Stimulated activated CD8-positive, alpha-beta memory T cell treated with anti-CD3 and anti-CD28 coated beads, Interleukin-4, amount 100 ng/mL, for 24 hours (primary cell): ENCODE measurements at places on chromosomes 12 and 14.

DNA sequence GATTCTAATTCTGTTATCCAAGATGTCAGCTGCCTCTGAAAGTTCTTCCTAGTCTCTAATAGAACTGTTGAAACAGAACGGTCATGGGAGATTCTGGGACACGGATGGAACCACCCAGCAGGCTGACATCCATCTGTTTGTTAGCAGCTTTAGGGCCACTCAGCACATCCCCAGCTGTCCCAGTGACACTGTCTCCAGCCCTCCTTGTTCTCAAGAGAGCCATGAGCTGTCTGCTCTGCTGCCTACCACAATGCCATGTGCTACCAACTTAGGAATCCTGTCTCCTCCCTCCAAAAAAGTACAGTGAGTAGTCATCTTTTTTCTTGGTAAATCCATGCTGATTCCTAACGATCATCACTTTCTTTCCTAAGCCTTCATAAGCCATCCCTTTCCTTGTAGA is 130.5 kb downstream of the ZFP36L1 start:
- DNase-seq: no peak

GRCh38 chr14:97946240-97946639 is 1149.1 kb downstream of the VRK1 start:
- no peak for DNase-seq

GRCh38 chr14:99475179-99475578 is 5.5 kb downstream of the SETD3 start:
- no peak for DNase-seq

- DNase-seq: no peak
Measured at GRCh38 chr14:92794547-92794941, 439 bp downstream of the GOLGA5 start.

DNA sequence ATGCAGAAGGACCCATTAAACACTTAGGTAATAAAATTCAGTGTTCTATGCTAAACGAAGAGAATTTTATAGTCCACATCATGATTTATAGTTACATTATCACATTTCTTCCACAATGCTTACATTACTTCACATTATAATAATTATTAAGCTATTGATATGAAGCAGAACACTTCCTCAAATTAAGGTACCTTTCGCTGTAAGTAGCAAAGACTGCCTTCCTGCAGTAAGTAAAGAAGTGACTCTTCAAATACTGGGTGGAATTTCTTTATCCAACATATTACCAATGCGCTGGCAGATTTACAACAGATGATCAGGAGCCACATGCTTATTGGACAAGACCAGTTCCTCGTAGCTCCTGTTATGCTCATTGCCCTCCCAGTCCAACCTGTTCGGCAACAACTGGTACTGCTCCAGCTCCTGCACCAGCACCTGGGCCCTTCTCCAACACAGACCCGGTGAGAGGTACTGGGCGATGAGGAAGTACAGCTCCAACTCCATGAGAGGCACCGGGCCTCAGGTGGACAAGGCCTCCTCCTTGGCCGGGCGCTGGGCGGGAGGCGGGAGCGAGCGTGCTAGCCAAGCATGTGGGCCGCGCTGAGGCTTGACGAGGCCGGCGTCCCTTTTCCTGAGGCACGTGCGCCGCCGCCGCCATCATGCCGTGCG is 210.7 kb upstream of the ATP2B1 start:
- no peak for DNase-seq

GRCh38 chr12:26847431-26847830 is 14.4 kb upstream of the ITPR2 start:
- DNase-seq: no peak

- DNase-seq: no peak
Measured at GRCh38 chr14:53525608-53526007, 372.5 kb upstream of the DDHD1 start.

DNA sequence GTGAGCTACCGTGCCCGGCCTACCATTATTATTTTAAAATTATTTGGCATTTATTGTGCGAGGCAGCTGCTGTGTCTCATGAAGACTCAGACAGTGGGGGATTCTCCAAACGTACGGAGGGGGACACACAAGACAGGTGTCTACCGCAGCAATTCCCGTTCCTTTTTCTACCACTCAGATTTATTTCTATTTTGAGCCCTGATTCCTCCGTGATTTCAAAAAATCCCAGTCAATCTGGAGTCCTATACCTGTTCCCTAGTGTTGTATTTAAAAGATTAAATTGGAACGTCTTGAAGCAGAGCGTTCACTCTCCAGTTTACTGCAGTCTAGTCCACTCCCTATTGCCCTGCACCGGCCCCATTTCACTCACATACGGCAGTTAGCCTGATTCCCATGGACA is 97.9 kb downstream of the AACS start:
- DNase-seq: no peak

GRCh38 chr14:22381408-22381760 is 207.6 kb downstream of the DAD1 start:
- DNase-seq: no peak

DNA sequence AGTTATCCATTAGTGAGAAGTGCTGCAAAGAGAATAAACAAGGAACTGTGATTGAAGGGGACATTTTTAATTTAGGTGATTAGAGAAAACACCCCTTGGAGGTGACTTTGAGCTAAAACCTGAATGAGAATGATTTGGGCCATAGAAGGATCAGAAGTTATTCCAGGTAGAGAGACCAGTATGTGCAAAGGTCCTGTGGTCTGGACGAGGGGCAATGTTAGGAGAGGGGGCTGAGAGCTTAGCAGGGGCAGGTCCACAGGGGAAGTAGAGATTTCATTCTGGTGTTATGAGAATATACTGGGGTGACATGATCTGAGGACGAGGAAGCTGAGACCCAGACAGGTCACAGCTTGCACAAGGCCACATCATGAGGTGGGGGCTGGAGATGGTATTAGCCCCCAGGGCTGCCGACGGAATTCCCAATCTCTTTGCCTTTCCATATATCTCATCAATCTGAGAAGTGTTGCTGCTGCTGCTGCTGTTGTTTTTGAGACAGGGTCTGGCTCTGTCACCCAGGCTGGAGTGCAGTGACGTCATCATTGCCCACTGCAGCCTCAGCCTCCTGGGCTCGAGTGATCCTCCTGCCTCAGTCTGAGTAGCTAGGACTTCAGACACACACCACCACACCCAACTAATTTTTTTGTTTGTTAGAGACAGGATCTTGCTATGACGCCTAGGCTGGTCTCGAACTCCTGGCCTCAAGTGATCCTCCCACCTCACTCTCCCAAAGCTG is 55.6 kb downstream of the KCTD10 start:
- DNase-seq: no peak

GRCh38 chr12:58819345-58819744 is 101.0 kb downstream of the LRIG3 start:
- no peak for DNase-seq

DNA sequence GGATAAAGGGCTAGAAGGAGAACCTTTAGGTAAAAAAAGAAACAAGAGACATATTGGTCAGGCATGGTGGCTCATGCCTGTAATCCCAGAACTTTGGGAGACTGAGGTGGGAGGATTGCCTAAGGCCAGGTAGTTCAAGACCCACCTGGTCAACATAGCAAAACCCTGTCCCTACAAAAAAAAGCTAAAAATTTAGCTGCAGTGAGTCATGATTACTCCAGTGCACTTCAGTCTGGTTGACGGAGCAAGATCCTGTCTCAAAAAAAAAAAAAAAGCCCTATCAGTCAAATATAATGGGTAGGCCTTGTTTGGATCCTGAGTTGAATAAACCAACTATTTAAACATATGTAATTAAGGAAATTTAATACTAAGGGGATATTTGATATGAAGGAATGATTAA is 54.2 kb downstream of the PPP1R36 start:
- DNase-seq: no peak

DNA sequence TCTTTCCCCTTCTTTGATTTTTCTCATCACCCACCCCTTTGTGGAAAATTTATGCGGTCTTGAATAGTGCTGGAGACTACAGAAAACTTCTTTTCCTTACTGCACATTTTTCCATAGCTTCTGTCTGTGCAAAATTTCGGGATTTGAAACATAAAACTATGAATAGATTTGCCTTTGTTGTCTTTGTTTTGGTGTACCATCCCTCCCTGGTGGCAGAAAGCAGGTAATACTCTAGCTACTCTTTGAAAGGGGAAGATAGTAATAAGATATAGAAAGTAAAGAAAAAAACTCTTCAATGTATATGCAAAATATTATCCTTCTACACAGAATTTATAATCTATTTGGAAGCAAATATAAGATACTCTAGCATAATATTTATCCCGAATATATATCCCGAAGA is 79.1 kb upstream of the LMO3 start:
- no peak for DNase-seq

DNA sequence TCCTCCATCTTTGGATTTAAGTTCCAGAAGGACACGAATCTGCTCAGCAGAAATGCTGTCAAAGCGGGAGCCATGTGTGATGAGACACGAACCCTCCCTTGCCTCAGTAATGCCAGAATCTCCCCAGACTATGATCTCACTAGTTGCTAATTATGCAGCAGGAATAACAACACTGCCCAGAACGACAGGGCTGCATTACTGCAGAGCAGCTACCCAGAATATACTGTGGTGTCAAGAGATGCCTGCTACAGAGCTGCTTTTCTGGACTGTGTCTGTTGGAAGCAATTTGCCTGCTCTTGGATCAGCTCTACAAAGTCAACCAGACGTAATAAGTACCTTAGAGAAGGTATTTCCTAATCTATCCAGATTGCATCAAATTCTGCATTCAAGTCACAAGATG is 5.5 kb downstream of the CSRNP2 start:
- no peak for DNase-seq

- DNase-seq: no peak
Measured at GRCh38 chr12:51415931-51416330, 8.7 kb upstream of the SLC4A8 start.

DNA sequence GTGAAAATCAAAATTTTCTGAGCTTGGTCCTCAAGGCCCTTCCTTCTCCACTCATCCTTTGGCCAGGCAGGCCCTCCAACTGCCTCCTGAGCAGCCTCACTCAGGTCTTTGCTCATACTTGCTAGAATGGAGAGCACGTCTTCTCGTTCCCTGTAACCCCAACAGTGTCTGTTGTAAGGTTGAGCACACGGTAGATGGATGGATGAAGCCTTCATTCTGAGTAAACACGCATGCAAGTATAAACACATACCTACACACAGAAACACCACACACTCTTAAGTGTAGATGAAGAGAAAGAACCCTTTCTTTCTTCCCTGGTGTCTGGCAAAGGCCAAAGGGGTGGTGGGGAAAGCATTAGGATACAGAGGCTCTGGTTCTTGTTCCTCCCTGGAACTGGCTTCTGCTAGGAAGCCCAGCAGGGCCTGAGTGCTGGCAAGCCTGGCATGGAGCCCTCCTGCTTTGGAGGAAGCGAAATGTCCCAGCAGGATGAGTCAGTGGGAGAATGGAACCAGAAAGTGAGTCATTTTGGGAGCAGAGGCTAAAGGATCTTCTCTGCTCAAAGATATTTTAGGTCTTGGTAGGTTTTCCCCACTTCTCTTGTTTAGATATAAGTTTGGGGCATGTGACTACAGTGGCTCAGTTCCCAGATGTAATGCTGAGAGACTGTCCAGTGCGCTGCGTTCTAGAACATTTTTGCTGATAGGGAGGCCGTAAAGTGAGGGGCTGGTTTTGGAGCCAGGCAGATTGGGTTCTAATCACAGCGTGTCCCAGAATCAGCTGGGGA is 127.4 kb downstream of the CACNA1C start:
- no peak for DNase-seq

- DNase-seq: no peak
Measured at GRCh38 chr14:65079201-65079600, 23.1 kb downstream of the MAX start.

GRCh38 chr14:75441728-75442127 is 13.9 kb downstream of the JDP2 start:
- DNase-seq: no peak

DNA sequence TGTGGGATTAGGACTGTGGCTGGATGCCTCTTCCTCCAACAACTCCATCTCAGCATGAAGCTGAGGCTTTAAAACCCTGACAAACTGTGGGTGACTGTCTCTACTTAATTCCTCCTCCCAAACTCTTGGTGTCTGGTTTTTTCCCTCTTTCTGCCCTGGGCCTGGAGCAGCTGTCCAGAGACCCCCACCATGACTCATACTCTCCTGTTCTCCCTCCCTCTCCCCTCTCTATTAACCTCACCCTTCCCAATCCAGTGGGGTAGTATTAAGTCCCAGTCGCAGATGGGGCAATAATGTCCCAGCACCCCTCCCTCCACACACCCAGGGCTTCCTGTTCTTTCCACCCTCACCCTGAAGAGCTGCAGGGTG is 2.0 kb upstream of the DNAJC14 start:
- no peak for DNase-seq

DNA sequence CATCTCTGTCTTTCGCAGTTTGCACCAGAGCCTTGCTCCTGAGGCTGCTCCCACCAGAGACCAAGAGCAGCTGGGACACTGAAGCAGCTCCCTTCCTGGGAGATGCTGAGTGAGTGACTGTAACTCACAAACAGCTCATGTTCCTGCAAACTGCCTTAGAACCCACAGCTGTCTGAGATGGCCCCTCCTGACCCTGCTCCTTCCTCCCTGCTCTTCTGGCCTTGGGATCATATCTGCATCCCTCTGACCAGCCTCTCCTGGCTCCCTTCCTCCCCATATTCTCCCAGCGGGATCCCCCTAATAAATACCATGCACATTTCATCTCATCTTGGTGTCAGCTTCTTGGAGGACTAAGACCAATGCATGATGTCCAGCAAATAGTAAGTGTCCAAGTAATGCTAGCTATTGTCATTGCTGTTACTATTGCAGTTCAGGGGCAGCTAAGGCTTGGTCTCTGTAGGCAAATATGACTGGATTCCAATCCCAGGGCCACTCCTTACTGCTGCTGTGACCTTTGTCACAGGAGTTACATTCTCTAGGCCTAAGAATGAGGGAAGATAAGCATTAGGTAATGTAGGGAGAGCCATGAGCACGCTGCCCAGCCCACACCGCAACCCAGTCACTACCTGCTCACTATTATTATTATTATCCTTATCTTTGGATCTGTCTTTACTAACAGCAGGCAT is 47.9 kb downstream of the SYNE3 start:
- no peak for DNase-seq

GRCh38 chr12:138898-139534 is 72.4 kb downstream of the IQSEC3 start:
- peak; percentile 29 for DNase-seq

GRCh38 chr12:65728848-65729793 is 95.2 kb upstream of the HMGA2 start:
- no peak for DNase-seq

DNA sequence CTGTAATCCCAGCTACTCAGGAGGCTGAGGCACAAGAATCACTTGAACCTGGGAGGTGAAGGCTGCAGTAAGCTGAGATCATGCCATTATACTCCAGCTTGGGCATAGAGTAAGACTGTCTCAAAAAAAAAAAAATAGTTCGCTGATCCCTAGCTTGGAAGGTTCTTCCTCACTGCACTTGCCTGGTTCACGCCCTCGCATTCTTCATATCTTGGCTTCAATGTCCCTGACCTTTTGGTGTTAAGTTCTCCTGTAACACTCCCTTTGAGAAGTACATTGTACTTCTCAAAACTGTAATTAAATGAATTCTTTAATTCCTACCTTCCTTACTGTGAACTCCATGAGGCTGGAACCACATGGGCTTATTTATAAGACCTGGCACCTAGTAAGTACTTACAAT is 16.5 kb upstream of the TPCN1 start:
- no peak for DNase-seq

GRCh38 chr14:54396183-54396492 is 669 bp upstream of the CDKN3 start:
- no peak for DNase-seq
